Cardiac septum (tissue), 1 donor: ENCODE measurements at places on chromosomes 7 and 10.
A peak's percentile ranks its signal among the peaks of the same experiment; 100 is the strongest.

- no peak for DNase-seq
Measured at GRCh38 chr7:135207406-135208101, 3.8 kb downstream of the WDR91 start.

GRCh38 chr10:12689893-12690292 is 311.6 kb downstream of the CCDC3 start:
- DNase-seq: no peak

DNA sequence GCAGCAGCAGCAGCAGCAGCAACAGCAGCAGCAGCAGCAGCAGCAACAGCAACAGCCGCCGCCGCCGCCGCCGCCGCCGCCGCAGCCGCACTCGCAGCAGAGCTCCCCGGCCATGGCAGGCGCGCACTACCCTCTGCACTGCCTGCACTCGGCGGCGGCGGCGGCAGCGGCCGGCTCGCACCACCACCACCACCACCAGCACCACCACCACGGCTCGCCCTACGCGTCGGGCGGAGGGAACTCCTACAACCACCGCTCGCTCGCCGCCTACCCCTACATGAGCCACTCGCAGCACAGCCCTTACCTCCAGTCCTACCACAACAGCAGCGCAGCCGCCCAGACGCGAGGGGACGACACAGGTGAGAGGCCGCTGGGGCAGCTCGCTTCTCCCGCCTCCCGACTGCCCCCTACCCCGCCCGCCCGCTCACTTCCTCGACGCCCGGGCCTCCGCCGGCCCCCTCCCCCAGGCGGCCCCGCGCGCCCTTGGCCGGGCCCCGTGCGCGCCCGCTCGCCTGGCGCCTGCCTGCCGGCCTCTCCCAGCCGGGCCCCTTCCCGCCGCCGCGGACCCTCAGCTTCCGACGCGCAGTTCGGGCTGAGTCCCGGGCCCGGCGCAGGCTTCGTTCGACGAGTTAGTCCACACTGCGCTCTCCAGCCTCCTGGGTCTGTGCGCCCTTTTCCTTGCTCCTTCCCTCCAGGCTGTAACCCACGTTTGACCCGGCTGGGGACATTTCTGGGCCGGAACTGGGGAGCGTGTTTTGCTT is 882 bp downstream of the DLX6 start:
- no peak for DNase-seq

DNA sequence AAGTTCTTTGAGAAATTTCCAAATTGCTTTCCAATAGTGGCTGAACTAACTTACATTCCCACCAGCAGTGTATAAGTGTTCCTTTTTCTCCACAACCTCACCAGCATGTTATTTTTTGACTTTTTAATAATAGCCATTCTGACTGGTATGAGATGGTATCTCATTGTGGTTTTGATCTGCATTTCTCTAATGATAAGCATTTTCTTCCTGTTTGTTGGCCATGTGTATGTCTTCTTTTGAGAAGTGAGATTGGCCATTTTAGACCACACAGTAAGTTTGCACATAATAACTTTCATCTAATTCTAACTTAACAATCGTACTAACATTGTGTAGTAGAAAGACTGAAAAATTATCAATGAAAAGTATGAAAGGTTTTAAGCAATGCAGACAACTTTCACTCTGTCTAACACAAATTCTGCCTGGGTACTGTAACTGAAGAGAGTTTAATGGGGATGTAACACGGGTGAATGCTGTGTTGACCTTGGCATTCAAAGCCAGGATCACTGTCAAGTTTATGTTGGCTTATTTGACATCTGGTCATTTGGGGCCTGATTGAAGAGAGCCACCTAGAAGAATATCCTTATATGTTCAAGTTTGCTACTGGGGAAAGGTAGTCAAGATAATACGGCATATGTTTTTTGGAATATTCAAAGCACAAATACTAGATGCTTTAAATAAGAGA is 50.4 kb downstream of the FAM171A1 start:
- DNase-seq: no peak

GRCh38 chr10:114684084-114684821 is 26.2 kb upstream of the ABLIM1 start:
- peak; percentile 84 for DNase-seq

- DNase-seq: no peak
Measured at GRCh38 chr10:31272841-31273240, 46.2 kb upstream of the ZEB1 start.
